ENCODE measurements at places on chromosomes 11 and 22.
A peak's percentile ranks its signal among the peaks of the same experiment; 100 is the strongest.

- DNase-seq, result peak; percentile 56
- no peaks in the 10 kb centered on the region for H3K27me3 ChIP-seq
- no peaks in the 10 kb centered on the region for H3K36me3 ChIP-seq
- no peak overlapping the region for H3K4me3 ChIP-seq
- no peak overlapping the region for H3K27ac ChIP-seq
These were observed 28.8 kb downstream of the IGSF9B start for GRCh38 chr11:133927690-133928627.

- H3K36me3 ChIP-seq, result peaks cover 39% of the 10 kb centered on the region
- H3K27me3 ChIP-seq, result no peaks in the 10 kb centered on the region
- no peak overlapping the region for H3K4me3 ChIP-seq
- H3K27ac ChIP-seq, result no peak overlapping the region
- DNase-seq, result no peak
- no peaks in the 10 kb centered on the region for H3K4me1 ChIP-seq
These were observed 33.3 kb downstream of the NADSYN1 start for GRCh38 chr11:71486320-71486719.

DNA sequence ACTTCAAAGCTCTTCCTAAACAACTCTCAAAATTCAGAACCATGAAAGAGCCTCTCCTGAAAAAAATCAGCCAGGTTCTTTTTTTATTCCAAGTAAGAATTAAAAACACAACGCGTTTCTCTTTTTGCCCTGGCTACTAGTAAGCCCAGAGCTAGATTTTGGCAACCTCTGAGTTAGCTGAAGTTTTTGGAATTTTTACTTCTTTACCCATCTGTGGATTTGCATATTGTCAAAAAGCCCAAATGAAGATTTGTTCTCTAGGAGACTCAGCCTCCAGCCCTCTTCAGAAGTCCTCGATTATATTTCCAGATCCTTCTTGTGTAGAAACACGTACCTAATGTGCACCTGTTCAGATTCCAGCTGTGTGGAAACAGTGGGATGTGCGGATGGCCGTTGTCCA is 517.9 kb downstream of the TBC1D22A start:
- H3K27ac ChIP-seq, result no peak overlapping the region
- no peak for DNase-seq
- H3K4me3 ChIP-seq, result no peak overlapping the region
- no peaks in the 10 kb centered on the region for H3K27me3 ChIP-seq
- H3K4me1 ChIP-seq, result no peaks in the 10 kb centered on the region

DNA sequence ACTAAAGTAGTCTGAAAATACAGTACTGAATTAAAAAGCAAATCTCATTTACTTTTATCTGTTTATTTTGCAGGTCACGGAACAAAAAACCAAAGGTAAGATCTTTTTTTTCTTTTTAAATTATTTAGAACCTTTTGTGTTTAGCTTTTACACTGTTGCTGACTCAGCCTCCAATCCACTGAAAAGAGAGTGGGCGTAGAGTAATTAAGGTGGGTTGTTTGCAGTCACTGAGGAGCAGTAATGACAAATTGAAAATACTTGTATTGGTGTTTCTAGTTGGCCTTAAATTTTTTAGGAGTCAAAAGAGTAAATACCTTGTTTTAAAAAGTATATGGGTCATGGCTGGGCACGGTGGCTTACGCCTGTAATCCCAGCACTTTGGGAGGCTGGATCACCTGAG is 73.4 kb downstream of the TNRC6B start:
- no peak overlapping the region for H3K27ac ChIP-seq
- no peak for DNase-seq
- no peaks in the 10 kb centered on the region for H3K27me3 ChIP-seq

DNA sequence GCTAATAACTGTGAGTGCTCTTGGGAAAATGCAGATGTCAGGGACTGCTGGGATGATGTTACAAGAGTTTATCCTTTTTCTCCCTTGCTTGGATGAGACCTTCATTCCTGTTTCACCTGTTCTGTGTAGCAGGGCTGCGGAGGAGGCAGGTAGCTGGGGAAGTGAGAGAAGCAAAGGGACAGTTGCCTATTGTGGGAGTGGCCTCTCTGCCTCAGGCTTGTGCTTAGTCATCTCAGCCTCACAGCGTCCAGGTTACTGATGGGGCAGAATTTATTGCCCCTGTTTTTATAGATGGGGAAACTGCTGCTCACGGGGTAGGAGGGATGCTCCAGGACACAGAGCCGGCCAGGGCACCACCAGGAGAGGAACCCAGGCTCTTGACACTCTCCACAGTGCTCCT is 1.7 kb downstream of the STX3 start:
- H3K27me3 ChIP-seq, result no peaks in the 10 kb centered on the region
- H3K36me3 ChIP-seq, result no peaks in the 10 kb centered on the region
- peaks cover 7% of the 10 kb centered on the region for H3K4me1 ChIP-seq
- H3K27ac ChIP-seq, result no peak overlapping the region
- no peak for DNase-seq

- peaks cover 5% of the 10 kb centered on the region for H3K4me1 ChIP-seq
- DNase-seq, result no peak
- no peak overlapping the region for H3K27ac ChIP-seq
These were observed 24.9 kb downstream of the CTSC start for GRCh38 chr11:88312628-88313027.

- peaks cover 3% of the 10 kb centered on the region for H3K36me3 ChIP-seq
- H3K4me1 ChIP-seq, result peaks cover 5% of the 10 kb centered on the region
- no peak overlapping the region for H3K4me3 ChIP-seq
- H3K27ac ChIP-seq, result no peak overlapping the region
- H3K27me3 ChIP-seq, result no peaks in the 10 kb centered on the region
These were observed 3.6 kb downstream of the CTSW start for GRCh38 chr11:65883058-65883761.

GRCh38 chr22:37630839-37631435 is 8.5 kb upstream of the SH3BP1 start:
- H3K27ac ChIP-seq, result no peak overlapping the region
- DNase-seq, result no peak
- H3K36me3 ChIP-seq, result peaks cover 10% of the 10 kb centered on the region
- peaks cover 11% of the 10 kb centered on the region for H3K4me1 ChIP-seq
- H3K27me3 ChIP-seq, result no peaks in the 10 kb centered on the region

- no peak for DNase-seq
- no peak overlapping the region for H3K4me3 ChIP-seq
- no peaks in the 10 kb centered on the region for H3K4me1 ChIP-seq
- H3K36me3 ChIP-seq, result no peaks in the 10 kb centered on the region
- H3K27me3 ChIP-seq, result peaks cover 2% of the 10 kb centered on the region
- no peak overlapping the region for H3K27ac ChIP-seq
These were observed 2.8 kb downstream of the PDE2A start for GRCh38 chr11:72671152-72672099.

- H3K36me3 ChIP-seq, result no peaks in the 10 kb centered on the region
- H3K27ac ChIP-seq, result no peak overlapping the region
- no peaks in the 10 kb centered on the region for H3K27me3 ChIP-seq
- no peak for DNase-seq
These were observed 51.6 kb downstream of the CLMP start for GRCh38 chr11:123143476-123143875.

- DNase-seq, result no peak
- no peak overlapping the region for H3K27ac ChIP-seq
- H3K36me3 ChIP-seq, result no peaks in the 10 kb centered on the region
- no peak overlapping the region for H3K4me3 ChIP-seq
These were observed 43.3 kb upstream of the SYT9 start for GRCh38 chr11:7208391-7208790.

GRCh38 chr11:69244266-69244665 is 49.7 kb upstream of the MYEOV start:
- H3K27ac ChIP-seq, result no peak overlapping the region
- no peaks in the 10 kb centered on the region for H3K36me3 ChIP-seq
- no peak for DNase-seq
- H3K4me3 ChIP-seq, result no peak overlapping the region

DNA sequence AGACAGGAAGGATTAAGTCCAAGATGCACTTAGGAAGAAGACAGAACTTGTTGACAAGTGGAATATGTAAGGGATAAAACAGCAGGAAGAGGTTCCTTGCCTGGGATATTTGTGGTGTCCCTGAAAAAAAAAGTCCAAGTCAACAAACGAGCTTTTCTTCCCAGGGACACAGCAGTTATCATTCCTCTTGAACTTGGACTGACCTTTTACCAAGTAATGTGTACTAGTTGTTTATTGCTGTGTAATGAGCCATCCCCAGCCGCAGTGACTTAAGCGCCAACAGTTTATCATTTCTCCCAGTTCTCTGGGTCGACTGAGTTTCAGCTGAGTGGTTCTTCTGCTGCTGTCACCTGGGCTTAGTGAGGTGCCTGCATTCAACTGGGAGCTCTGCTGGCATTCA is 37.0 kb downstream of the KREMEN1 start:
- H3K27me3 ChIP-seq, result no peaks in the 10 kb centered on the region
- H3K27ac ChIP-seq, result no peak overlapping the region
- H3K36me3 ChIP-seq, result no peaks in the 10 kb centered on the region
- DNase-seq, result no peak
- H3K4me3 ChIP-seq, result no peak overlapping the region
- H3K4me1 ChIP-seq, result no peaks in the 10 kb centered on the region

GRCh38 chr22:24805790-24806662 is at the start of gene SGSM1:
Gene SGSM1 (plus strand): TSS chr22:24806211. CDS start chr22:24806326, 115 bp downstream.
- no peaks in the 10 kb centered on the region for H3K27me3 ChIP-seq
- peak; percentile 78 for DNase-seq
- H3K4me1 ChIP-seq, result peaks cover 2% of the 10 kb centered on the region
- no peaks in the 10 kb centered on the region for H3K36me3 ChIP-seq
- H3K4me3 ChIP-seq, result peak within 1 kb of the TSS; percentile 52

DNA sequence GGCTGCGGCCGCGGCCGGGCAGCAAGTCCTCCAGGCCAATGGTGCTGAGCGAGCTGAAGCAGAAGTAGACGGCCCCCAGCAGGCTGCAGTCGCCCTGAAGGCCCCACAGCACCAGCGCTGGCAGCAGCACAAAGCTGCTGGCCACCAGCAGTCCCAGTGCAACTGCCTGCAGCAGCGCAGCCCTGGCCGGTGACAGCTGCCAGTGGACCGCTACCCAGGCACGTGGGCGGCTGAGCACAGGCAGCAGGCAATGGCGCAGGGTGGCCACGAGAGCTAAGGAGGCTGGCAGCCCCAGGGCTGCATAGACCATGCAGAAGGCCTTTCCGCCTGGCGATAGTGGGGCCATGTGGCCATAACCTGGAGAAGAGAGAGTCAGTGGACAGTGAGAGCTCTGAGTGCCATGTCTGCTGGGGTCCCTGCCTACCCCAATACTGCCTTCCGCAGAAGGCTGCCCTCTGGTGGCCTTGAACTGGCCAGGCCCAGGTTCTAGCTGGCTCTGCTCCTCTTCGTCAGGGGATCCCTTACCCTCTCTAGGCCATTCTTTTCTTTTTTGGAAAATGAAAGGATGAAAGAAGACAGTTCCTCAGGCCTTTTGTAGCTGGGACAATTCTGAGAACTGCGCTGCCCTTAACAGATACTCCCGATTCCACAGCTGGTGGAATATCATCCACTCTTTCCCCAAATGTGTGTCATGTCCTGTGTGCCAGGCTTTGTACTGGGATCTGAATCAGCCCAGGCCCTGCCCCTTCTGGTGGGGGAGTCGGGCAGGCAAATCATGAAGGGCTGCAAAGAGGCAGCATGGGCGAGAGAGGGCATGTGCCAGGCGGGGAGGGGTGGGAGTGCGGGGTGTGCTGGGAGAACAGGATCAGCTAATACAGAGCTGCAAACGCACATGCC is 1.8 kb downstream of the KCNK7 start:
- H3K27ac ChIP-seq, result no peak overlapping the region
- peak; percentile 66 for DNase-seq
- H3K4me1 ChIP-seq, result no peaks in the 10 kb centered on the region
- peaks cover 14% of the 10 kb centered on the region for H3K36me3 ChIP-seq

DNA sequence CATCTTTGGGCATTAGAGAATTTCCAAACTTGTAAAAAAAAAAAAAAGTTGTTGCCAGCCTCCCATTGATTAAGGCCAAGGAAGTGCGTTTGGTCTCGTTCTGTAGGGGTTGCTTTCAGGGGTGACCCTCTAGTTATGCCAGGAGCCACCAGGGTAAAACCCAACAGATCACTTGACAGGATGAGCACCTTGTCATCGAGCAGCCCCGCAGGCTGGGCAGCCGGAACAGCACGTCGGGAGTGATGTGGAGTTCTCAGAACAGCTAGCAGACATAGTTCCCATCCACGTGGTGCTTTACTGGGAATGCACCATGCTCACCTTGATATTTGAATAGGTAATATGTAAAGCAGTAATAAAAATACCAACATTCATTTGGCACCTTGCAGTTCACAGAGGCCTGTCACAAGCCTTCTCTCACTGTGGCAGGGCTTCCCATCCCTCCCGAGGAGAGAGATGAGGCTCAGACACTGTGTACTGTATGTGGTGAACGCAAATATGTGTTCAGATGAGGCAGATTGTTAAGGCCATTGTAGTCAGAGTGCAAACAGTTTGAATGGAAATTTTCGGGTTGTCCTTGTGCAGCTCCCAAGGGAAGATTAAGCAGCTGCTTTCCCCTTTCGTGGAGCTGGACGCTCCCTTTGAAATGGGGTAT is 70.9 kb upstream of the SORL1-AS1 start:
- no peak for DNase-seq
- H3K4me1 ChIP-seq, result no peaks in the 10 kb centered on the region

DNA sequence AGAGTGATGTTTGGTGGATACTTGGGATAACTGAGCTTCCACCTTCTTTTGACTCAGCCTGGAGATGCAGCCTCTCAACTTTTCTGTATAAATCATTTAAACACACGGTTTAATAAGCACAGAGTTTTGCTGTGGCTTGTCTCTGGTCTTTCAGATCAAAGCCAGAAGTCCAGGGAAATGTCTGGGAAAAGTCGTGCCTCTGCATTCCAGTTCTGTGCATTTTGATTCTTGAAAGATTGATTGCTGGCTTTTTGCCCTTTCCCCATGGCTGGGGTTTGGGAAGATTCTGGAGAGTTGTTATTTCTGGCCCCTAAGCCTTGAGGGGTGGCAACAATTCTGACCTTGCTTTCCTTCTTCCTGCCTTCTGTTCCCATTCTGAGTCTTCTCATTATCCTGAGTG is 154.1 kb downstream of the COMMD9 start:
- no peaks in the 10 kb centered on the region for H3K36me3 ChIP-seq
- no peaks in the 10 kb centered on the region for H3K27me3 ChIP-seq
- no peaks in the 10 kb centered on the region for H3K4me1 ChIP-seq
- no peak overlapping the region for H3K27ac ChIP-seq
- H3K4me3 ChIP-seq, result no peak overlapping the region

GRCh38 chr11:99184146-99184545 is 163.4 kb downstream of the CNTN5 start:
- H3K4me1 ChIP-seq, result no peaks in the 10 kb centered on the region
- H3K4me3 ChIP-seq, result no peak overlapping the region
- H3K27ac ChIP-seq, result no peak overlapping the region
- no peaks in the 10 kb centered on the region for H3K27me3 ChIP-seq

DNA sequence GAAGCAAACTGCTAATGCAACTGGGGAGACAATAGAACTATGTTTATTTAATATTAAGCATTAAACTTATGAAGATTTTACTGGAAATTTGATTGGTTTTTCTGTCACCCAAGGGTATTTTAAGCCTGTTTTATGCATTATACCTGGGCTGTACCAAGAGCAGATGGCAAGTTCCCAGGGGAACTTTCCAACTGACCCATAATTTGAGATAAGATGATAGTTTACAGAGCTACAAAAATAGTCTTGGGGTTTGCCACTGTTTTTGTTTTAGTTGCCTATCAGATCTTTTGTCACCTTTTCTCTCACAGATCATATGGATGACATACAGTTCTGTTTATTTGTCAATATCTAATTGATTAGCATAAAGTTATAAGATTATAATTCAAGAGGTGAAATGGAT is 43.9 kb downstream of the PDE3B start:
- H3K27me3 ChIP-seq, result no peaks in the 10 kb centered on the region
- H3K4me3 ChIP-seq, result no peak overlapping the region
- no peak overlapping the region for H3K27ac ChIP-seq
- DNase-seq, result no peak

All from liver (tissue), 10 donors.